ENCODE measurements at places on chromosomes 6 and 20.

- no peak for DNase-seq
Measured at GRCh38 chr6:70221025-70221714, 81.7 kb downstream of the COL9A1 start.

DNA sequence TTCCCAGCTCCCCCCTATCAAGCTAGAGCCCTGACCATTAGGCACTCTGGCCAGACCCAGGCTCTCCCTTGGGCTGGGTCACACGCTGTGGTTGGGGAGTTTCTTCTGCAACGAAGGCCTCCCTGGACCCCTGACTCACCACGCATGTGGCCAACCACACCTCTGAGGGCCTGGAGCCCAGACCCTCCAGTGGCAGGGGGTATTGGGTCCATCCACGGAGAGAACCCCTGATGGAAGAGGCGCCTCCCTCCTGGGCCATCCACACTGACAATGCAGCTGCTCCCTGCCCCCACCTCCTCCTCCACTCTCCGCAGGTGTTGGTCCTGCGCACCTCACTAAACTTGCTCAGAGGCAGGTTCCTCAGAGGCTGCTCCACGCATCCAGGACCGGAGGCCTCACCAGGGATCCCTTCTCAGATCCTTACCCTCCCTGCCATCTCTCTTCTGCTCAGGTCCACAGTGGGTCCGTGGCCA, 125.4 kb downstream of the RNASET2 start:
- no peak for DNase-seq

DNA sequence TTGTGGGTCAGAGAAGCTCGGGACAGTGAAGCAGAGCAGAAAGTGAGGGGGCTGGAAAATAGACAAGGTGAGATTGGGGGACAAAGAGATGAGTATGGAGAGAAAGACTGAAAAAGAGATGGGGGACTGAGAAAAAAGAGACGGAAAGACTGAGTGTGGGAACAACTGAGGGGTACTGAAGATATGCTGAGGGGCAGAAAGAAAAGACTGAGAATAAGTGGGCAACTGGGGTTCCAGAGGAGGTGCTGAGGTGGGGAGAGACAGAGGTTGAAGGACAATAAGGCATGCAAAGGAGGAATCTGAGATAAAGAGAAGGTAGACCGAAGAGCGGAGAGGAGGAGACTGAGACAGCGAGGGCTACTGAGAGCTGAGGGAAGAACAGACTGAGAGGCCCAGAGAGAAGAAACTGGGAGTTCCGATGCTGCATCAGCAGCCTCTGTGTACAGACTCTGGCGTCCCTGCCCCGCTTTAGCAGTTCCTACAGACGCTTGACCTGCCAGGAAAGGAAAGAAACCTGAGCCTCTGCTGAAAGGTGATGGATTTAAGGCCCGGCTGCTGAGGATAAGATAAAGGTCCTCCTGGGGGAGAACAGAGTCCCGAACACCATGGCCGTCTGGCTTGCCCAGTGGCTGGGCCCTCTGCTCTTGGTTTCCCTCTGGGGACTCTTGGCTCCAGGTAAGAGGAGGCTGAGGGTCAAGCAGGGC, at the start of gene PRSS16:
PRSS16 (plus strand) TSS at position 569 of the 704 bp plus-strand sequence; CDS start at position 606, 37 bp downstream.
- DNase-seq: no peak

DNA sequence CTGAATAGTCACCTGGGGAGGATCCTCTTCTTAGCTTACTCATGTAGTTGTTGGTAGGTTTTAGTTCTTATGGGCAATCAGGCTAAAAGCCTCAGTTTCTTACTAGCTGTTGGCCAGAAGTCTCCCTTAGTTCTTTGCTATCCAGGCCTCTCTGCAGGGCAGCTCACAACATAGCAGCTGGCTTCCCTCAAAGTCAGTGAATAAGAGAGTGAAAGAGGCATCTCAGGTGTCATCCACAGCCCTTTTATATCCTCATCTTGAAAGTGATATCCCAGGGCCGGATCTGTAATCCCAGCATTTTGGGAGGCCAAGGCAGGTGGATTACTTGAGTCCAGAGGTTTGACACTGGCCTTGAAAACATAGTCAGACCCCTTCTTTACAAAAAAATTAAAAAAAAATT, 42.1 kb upstream of the FOXA2 start:
- DNase-seq: no peak

- peak; percentile 15 for DNase-seq
Measured at GRCh38 chr20:4519534-4519933, 202.2 kb upstream of the PRND start.

DNA sequence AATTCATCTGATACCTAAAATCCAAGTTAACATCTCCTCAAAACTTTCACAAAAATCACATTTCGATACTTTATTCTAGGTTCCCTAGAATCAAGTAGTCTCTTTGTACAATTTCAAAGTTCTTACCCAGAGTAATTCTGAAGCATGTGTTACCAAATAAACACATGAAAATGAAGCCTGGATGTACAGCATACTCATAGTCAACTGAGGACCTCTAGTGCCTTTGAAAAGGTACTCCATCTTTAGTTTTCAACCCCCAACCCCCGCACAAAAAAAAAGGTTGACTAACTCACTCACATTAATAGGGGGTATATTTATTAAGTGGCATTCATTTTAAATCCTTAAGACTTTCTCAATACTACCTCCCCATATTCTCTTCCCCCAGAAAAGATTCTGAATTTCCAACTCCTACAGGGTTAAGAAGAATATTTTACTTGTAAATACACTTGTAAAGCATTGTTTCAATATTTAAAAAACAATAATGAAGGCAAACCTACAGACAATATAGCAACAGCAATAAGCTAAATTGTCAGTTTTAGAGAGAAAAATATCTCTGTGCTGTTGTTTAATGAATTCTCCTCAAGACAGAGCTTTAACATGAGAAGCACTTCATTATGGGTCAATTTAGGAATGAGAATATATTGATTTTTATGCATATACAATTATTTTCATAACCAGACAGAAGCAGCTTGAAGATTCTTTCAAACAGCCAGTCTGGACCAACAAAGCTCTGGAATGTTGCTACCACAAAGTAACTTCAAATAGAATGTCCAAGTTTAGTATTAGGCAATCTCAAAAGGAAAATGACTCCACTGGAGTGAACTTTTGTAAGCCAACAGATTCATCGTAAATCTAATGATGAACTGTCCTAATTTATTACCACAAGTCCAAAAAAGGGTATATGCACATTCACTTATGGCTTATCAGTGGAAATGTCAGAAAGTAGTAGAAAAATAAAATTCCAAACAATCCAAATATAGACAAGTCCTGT, 3.3 kb downstream of the PLN start:
- DNase-seq: no peak

DNA sequence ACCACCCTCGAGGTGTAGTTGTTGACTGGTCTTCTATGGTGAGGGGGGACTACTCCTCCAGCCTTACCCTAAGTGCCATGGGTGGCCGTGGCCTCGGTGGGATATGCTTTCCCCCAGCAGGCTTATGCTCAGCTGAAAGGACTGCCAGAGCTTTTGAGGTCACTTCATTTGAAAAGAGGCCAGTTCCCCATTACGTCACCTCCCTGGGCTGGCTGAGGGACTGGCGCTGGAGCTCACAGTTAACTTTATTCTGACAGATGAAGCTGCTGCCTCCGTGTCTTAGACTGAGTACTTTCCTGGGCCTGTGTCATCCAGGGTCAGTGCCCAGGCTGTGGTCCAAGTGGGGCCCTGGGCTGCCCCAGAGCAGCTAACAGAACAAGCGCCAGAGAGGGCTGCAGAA, 42.8 kb upstream of the PCMTD2 start:
- DNase-seq: no peak
